ENCODE measurements at places on chromosomes 5 and 9.

- no peak for DNase-seq
Measured at GRCh38 chr9:115069302-115069701, 48.7 kb downstream of the TNC start.

GRCh38 chr9:91036356-91036755 lies 234.7 kb downstream of the SYK start:
- DNase-seq: no peak

DNA sequence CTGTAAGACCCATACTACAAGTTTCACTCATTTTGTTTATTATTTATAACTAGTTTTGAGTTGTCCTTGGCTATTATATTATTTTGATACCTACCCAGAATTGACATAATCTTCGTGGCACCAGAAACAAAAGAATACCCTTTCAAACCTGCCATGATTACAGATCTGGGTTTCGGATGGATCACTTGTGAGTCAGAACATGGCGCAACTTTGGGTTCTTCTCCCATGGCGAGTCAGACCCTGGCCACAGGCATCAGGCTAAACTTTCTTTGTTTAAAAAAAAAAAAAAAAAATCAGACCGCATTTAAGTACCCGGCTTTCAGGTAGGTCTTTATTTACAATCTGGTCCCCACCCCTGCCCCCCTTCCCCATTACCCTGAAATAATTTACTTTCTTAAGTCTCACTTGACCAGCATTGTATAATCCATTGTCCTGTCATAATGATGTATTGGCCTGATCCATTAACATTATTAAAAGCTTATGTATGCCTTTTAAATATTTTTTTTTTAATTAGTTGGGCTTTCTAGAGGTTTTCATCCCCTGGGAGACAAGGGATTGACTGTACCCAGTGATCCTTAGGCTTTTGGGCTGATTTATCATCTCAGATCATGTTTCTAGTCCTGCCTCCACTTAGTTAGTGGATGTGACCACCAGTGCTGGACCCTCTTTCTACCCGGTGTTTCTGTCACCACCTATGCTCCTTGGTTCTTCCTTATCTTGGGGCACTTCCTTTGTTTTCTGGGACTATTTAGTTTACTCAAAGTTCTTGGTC lies 43.9 kb downstream of the F2RL2 start:
- DNase-seq: peak; percentile 66

- no peak for DNase-seq
Measured at GRCh38 chr9:124297915-124298645, 40.3 kb downstream of the NEK6 start.

GRCh38 chr9:82797534-82797933 lies 265.4 kb downstream of the RASEF start:
- no peak for DNase-seq

Data from NCI-H226 (cell line).